Stimulated activated CD8-positive, alpha-beta memory T cell treated with anti-CD3 and anti-CD28 coated beads, Interleukin-7, amount 100 ng/mL, for 1 hour (primary cell): ENCODE measurements at places on chromosomes 1 and 21.

- no peak for DNase-seq
Observed at GRCh38 chr21:44738621-44739020, 27.2 kb upstream of the TSPEAR start.

GRCh38 chr1:229694053-229694693, 68.1 kb downstream of the URB2 start:
- no peak for DNase-seq

DNA sequence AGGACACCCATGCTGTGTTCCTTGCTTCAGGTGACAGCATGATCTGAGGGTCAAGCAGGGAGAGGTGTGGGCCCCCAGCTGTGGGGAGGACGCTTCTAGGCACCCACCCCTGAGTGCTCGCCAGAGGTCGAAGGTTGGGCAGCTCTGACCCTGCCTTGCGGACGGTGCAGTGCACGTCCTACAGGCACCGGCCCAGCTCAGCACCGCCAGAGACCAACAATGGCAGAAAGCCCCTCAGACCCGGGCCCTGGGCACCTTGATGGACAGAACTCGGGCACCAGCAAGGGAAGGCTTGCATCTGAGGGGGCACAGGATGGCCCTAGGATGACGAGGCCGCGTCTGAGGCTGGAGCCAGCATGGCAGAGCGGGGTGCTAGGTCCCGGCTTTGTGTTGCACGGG, 24.7 kb downstream of the NADK start:
- no peak for DNase-seq

DNA sequence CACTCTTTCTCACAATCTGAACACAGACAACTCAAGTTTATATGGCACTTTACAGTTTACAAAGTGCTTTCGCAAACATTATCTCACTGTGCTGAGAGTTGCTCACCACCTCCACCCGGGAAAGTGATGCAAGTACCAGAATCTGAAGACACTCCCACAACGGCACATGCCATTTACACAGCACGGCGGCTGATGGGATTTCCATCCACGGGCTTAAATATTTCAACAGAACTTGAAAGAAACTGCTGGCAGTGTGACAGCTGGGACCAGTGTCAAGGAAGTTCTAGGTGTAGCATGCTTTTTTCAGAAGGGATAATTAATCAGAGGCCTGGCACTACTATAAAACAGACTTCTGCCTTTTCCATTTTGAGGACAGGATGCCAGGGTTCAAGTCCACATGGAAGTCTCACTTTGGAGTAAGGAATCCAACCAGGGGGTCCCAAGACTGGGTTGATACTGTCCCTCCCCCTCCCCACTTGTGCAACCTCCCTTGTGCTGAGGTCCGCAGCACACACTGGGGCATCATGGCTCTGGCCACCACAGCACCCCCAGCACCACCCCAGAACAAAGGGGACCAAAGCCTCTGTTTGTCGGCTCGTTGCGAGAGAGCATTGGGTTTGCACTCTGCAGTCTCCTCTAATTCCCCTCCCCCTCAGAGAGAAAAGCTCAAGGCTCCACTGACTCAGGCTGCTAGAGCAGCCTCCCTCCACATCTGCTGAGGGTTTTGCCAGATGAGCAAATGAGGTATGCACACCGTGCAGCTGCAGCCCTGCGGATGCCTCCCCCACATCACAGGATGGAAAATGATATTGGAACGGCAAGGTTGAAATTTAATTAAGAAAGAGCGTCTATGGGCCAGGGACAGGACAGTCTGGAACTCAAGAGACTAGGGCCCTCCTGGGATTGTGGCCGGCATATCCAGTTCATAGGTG, 154.9 kb downstream of the TGFBR3 start:
- no peak for DNase-seq

- peak; percentile 12 for DNase-seq
Observed at GRCh38 chr1:5637171-5637570, 355.1 kb downstream of the NPHP4 start.

- no peak for DNase-seq
Observed at GRCh38 chr1:41765152-41765551, 153.6 kb downstream of the HIVEP3 start.

DNA sequence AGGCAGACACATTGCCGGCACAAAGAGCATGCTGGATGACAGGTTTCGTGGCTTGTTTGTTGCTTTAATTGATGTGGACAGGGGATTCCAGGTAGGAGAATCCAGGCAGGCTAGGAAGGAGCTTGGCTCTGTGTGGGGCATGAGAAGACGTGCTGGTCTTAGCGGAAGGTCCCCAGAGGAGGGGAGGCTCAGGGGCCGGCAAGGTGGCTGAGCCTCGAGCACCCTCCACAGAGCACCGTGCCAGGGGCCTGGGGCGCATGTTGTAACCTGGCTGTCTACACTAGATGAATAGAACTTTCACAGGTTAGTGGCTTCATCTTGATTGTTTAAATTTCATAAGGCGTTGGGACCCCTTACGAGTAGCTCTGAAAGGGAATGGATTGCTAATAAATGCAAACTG, 223.1 kb downstream of the CAMTA1 start:
- DNase-seq = no peak

DNA sequence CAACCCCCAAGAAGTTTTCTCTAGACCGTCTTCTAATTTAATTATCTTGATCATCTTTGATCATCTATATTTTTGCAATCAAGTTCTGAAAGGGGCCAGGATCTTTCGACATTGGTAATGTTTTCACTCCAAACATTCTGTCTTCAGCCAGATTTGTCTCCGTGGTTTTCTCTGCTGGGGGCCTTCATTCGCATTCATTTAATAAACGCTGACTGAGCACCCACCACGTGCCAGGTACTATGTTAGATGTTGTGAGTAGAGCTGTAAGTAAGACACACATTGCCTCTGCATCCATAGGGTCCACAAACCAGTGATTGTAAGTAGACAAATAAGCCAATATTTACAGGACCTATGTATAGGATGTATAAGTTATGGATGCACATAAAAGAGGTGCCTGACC, 134.5 kb upstream of the MROH9 start:
- DNase-seq = no peak

- no peak for DNase-seq
Observed at GRCh38 chr1:57550092-57550491, 126.2 kb upstream of the DAB1 start.

GRCh38 chr21:32001390-32001789, 128.6 kb downstream of the HUNK start:
- no peak for DNase-seq

DNA sequence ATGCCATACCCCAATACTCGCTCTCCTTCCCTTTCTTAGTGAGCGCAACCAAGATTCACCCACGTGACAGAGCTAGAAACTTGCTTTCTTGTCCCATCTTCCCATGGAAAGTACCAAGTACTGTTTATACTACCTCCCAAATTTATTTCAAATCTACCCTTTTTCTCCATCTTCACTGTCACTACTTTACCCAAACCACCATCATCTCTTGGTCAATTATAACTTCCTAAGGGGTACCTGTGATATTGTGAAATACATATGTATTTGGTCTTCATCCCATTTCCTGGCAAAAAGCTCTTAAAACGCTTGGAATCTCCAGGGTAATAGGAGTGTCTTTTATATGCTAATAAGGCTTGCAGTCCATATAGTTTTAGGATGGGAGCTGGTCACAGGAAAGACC, 8.2 kb downstream of the DRAM2 start:
- DNase-seq = no peak

DNA sequence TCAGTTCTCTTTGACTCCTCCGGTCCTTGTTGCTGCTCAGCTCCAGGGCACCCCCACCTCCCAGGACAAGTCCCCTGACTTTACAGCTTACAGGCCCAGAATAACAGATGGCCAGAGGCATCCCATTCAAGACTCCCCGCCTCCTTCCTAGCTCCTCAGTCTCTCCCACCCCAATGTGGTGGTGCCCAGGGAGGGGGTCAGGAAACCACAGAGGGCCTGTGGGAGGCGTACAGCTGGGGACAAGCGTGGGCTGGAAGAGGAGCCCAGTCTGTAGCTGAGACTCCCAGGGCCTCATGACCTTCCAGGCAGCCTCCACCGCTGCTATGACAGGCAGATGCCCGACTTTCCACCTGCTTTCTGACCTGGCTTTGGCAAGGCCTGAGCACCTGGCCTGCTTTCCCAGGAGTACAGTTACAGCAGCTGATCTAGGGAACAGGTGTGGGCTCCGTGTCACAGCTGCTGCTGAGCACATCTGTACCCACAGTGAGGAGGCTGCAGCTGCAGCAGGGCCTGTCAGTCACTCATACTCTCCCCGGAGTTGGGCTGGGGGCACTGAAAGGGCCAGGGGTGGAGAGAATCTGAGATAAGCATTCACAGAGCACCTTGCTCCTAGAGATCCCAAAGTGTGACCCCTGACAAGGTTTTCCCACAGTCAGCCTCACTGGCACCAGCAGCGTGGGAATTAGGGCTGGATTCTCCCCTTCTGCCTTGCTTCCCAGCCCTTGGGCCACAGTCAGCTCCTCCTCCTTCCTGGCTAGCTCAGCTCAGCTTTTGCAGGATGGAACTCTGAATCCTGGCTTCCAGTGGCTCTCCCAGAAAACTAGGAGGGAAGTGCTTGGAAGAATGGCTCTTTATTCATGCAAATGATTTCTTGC, 7.1 kb upstream of the NAV1 start:
- DNase-seq = no peak

DNA sequence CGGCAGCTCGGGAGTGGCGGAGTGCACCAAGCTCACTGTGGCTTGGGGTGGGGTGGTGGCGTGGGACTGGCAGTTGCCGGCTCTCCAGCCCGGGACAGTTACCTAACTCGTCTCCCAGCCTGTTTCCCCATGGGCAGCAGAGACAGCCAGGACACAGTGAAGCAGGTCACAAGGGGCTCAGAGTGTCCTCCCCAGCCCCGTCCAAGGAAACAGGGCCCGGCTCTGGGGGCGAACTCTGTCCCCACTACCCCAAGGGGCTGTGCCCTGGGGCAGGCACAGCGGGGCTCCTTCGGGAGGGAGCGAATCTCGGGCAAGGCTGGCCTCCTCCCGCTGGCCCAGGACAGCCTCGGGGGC, 759 bp downstream of the GPR157 start:
- no peak for DNase-seq

- DNase-seq = no peak
Observed at GRCh38 chr21:36155603-36156338, 853 bp upstream of the DOP1B start.

- no peak for DNase-seq
Observed at GRCh38 chr21:39111931-39112550, 71.2 kb downstream of the PSMG1 start.

- DNase-seq = no peak
Observed at GRCh38 chr1:29966526-29967045, 730.3 kb downstream of the PTPRU start.

DNA sequence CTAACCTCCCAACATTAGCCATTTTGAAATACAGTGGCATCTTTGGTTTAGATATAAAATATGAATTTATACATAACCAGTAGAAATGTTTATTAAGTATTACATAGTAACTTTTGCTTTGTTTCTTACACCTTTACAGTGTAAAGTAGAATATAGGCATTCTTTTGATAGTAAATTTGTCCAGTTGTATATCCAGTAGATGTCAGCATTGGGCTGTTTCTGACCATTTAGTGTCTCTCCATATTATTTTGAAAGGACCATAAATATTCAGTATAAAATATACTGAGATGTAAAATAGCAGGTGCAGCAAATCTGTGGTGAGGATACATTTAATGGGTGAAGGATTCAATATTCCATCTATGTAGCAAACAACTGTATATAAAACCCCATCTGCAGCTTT, 115.8 kb upstream of the ZRANB2 start:
- no peak for DNase-seq

- no peak for DNase-seq
Observed at GRCh38 chr21:41831453-41831831, 47.7 kb downstream of the PRDM15 start.

GRCh38 chr1:1615256-1616044, at the start of gene MIB2:
Gene MIB2, plus strand, starts transcription at chr1:1615500. Its CDS starts 7,953 bp downstream, at chr1:1623453.
- peak; percentile 97 for DNase-seq

DNA sequence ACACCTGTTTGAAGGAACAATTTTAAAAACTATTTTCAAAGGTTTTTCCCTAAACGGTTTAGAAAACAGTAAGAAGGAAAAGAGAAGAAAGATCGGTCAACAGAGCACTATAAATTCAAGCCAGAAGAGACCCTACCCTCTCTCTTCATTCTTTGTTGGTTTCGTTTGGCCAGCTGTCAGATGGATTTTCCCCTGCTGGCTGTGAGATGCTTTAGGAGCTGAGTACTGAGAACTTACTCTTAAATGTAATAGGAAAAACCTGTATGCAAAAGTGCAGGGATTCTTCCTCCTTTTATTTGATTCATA, 1.3 kb upstream of the TXNIP start:
- no peak for DNase-seq

- no peak for DNase-seq
Observed at GRCh38 chr1:65813956-65814355, 21.3 kb downstream of the PDE4B start.

- DNase-seq = no peak
Observed at GRCh38 chr1:41486371-41487125, 2.1 kb upstream of the EDN2 start.

- DNase-seq = no peak
Observed at GRCh38 chr1:241776911-241777310, 71.1 kb upstream of the EXO1 start.
